H7 (cell line): ENCODE measurements at places on chromosomes 13 and 19. TPM values are rescaled to one million over a fixed set of nuclear protein-coding genes. Genes with fewer than 3 reads are reported as not detected.

GRCh38 chr13:111948281-111948680 is 118.7 kb upstream of the SOX1 start:
- DNase-seq: no peak

DNA sequence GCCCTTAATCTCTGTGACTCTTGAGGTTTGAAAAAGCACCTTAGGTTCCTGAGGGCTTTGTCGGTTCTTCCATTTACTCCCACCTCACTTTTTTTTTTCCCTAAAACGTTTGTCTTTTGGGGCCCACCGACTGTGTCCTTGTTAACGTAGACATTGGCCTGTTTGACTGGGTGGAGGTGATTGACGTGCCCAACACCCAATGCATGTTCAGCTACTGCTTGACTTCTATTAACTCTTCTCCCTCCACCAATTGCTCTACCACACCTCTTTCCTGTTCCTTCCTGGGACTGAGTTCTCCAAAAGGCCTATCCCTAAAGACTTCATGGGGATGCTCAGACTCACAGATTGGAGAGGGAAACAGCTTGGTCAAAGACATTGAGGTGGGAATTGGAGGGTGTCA is 17.3 kb downstream of the CKM start:
- peak; percentile 79 for DNase-seq

GRCh38 chr13:45966715-45967114 is 85.8 kb downstream of the ZC3H13 start:
- DNase-seq: no peak

DNA sequence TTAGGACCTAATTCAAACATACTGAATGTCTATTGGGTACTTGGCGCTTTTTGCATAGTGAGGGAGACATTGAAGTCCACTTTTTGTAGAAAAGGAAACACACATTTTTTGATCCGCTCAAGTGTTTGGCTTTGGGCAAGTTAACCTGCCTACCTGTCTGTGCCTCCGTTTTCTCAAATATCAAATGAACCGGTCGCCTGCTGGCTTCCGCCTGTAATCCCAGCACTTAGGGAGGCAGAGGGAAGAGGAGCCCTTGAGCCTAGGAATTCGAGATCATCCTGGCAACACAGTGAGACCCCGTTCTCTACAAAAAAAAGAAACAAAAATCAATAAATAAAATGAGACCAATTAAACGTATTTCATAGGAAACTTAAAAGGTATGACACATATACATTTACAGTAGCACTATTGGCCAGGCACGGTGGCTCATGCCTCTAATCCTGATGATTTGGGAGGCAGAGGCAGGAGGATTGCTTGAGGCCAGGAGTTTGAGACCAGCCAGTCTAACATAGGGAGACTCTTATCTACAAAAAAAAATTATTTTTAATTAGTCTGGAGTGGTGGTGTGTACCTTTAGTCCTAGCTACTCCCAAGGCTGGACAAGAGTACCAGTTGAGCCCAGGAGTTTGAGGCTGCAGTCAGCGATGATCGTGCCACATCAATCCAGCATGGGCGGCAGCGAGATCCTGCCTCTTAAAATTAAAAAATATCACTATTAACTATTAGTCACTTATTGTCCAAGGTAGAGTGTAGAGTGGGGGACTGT is 1.3 kb downstream of the RAD23A start:
- DNase-seq: no peak

GRCh38 chr13:42345367-42345766 is 73.4 kb downstream of the AKAP11 start:
- no peak for DNase-seq

- peak; percentile 82 for DNase-seq
These were observed 10.5 kb downstream of the PEAK3 start for GRCh38 chr19:2271234-2272103.

DNA sequence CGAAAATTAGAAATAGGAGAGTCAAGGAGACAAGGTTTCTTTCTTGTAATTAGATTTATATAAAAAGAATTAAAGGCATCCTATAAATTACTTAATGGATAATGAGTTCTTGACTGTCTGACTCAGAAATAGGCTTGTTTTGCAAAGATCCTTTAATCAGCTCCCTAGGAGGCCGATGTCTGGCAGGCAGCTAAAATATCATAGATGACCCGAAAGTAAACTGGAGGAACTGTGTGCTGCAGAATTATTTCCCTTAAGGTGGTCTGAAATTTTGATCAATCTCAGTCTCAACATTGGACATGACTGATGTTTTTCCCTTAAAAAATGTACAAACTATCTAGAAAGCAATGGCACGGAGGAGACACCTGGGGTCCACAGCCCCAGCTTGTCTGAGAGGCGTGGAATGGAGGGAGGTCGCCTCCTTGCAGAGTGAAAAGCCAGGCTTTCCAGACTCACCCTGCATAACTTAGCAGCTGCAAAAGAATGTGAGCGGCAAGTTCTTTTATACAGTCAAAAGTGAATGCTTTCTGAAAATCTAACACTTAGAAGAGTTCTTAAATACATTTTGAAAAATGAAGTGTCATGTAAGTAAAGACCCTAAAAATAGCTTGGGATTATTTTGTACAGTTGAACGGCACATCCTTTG is 44.8 kb downstream of the MBNL2 start:
- no peak for DNase-seq

CABP5 gene
- not detected in 2 replicates for total RNA-seq

IL4I1 gene
- 0.59 and 0.73 TPM in 2 replicates for total RNA-seq

HCN2 gene
- total RNA-seq: 1.8 and 3.1 TPM in 2 replicates
